Activated naive CD8-positive, alpha-beta T cell treated with anti-CD3 and anti-CD28 coated beads for 36 hours (primary cell): ENCODE measurements at places on chromosomes 5 and 9.

DNA sequence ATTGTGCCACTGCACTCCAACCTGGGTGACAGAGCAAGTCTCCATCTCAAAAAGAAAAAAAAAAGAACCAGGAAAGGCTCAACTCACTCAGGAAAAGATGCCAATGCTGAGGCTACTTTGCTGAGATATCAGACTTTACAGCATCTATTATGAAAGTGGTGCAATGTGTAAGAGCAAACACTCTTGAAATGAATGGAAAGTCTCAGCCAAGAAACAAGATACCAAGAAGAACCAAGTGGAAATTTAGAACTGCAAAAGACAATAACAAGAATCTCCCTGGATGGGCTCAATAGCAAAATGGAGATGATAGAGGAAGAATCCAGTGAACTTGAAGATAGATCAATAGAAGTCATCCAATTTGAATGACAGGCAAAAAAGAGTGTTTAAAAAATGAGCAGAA lies 37.7 kb downstream of the TSPAN17 start:
- DNase-seq: no peak

- no peak for DNase-seq
These were observed 62.7 kb upstream of the GGTA1 start for GRCh38 chr9:121562301-121562700.

- DNase-seq: no peak
These were observed 527.8 kb downstream of the AGTPBP1 start for GRCh38 chr9:85213650-85214607.

GRCh38 chr5:26229848-26230247 lies 808.5 kb downstream of the CDH9 start:
- DNase-seq: no peak

DNA sequence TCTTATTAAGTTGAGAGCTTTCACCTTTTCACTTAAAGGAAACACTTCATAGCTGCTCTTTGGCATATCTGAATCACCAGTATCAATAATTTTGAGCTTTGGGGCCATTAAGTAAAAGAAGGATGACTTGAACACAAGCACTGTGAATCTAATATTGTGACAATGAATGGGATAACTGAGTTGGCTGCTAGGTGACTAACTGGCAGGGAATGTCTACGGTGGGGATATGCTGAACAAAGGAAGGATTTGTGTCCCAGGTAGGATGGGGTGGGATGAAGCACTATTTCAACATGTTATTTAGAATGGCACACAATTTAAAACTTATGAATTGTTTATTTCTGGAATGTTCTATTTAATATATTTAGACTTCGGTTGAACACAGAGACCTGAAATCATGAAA lies 123.6 kb downstream of the TEX10 start:
- no peak for DNase-seq

- no peak for DNase-seq
These were observed 13.5 kb upstream of the B4GALT1 start for GRCh38 chr9:33180526-33181184.

DNA sequence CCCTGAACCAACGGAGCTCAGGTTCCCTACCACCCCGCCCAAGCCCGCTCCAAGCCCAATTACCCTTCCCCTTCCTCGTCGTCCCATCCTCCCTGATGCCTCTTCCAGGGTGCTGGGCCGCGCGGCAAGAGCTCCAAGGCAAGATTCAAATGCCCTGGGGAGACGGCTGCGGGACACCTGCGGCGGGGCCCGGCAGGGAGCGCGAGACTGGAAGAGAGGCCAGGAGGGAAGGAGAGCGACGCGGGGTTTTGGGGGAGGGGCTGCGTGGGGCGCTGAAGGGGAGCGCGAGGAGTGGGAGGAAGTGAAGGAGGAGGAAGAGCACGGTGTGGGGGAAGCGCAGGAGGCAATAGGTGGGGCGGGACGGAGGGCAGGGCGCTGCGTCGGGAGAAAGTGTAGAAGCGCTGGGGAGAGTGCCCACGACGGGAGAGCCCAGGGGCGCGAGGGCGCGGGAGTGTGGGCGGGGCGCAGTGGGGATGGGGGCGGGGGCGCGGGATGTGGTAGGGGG lies 975 bp upstream of the NXNL2 start:
- DNase-seq: no peak

- no peak for DNase-seq
These were observed 84.7 kb upstream of the HTR4 start for GRCh38 chr5:148739023-148739422.

DNA sequence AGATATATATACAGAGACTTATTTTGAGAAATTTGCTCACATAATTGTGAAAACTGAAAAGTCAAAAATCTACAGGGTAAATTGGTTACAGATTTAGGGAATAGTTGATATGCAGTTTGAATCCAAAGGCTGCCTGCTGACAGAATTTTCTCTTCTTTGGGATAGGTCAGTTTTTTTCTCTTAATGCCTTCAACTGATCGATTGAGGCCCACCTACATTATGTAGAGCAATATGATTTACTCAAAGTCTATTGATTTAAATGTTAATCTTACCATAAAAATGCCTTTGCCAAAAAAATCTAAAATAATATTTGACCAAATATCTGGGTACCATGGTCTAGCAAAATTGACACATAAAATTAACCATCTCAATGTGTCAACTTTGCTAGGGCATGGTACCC lies 3.9 kb upstream of the GHR start:
- DNase-seq: no peak

DNA sequence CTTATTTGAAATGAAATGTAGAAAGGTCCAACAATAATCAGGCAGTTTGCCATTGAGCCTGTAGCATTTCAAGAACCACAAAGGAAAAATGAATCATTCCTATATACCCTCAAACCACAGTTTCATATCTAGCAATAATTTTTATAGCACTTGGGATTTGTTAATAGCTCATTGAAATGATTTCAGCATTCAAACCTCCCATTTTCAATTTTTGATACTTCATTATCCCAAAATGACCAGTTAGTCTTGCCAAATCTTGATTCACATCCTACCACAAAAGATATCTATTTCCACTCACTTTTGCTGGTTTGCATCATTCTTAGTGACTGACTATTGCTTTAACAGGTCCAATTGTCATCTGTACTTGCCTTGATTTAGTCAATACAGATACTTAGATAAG lies 790.1 kb downstream of the TLE1 start:
- no peak for DNase-seq

DNA sequence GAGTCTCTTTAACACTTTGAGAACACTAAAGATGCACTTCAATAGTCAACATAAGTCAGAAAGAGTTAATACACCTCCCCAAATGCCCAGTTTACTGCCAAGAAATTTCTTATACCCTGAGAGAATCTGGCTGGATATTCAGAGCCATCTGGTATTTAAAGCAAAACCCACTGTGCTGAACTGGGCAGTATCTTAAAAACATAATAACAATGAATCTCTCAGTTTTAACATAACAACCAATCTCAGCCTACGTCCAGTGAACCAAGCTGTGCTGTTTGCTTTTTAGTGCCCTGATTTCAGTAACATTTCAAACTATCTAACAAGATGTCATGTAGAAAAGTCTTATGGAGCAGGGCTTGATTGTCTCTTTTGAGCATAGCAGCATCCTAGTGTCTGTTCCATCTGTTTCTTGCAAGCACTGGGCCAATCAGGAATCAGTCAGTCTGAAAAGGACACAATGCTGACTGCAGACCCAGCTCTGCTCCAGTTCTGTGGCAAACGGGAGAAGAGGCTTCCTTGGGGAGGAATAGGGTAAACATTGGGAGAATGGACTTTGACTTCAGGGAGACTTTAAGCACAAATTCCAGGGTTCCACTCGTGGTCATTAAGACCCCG lies 43.6 kb upstream of the FAM81B start:
- DNase-seq: no peak

DNA sequence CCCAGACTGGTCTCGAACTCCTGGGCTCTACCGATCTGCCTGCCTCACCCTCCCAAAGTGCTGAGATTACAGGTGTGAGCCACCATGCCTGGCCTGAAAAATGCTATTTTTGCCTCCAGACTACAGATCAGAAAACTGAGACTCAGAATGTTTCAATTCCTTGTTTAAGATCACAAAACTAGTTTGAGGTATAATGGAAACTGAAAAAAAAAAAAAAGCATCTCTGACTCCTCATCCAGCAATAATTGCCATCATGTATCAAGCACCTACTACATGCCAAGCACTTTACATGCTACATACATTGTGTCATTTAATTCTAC lies 35.6 kb downstream of the PLAC8L1 start:
- DNase-seq: no peak

DNA sequence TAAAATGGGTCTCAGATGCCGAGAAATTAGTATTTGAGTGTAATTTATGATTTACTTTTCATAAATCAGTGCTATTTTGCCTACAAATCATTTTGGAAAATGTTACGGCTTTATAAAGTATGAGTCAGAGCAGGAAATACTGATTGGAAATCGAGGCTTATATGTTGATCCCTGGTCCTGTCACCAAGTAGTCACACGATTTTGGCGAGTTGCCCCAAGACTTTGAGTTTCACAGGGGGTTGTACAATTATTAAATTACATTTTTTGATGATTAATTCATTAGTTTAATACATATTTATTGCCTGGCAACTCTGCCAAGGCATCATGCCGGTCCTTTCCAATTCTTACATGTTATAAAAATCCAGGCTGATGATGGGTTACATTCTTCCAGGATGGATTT lies 443.9 kb upstream of the KLF4 start:
- DNase-seq: no peak

GRCh38 chr9:92406477-92406876 lies 2.1 kb upstream of the OGN start:
- DNase-seq: peak; percentile 13

GRCh38 chr5:9892696-9893095 lies 262.5 kb upstream of the TAS2R1 start:
- DNase-seq: no peak

DNA sequence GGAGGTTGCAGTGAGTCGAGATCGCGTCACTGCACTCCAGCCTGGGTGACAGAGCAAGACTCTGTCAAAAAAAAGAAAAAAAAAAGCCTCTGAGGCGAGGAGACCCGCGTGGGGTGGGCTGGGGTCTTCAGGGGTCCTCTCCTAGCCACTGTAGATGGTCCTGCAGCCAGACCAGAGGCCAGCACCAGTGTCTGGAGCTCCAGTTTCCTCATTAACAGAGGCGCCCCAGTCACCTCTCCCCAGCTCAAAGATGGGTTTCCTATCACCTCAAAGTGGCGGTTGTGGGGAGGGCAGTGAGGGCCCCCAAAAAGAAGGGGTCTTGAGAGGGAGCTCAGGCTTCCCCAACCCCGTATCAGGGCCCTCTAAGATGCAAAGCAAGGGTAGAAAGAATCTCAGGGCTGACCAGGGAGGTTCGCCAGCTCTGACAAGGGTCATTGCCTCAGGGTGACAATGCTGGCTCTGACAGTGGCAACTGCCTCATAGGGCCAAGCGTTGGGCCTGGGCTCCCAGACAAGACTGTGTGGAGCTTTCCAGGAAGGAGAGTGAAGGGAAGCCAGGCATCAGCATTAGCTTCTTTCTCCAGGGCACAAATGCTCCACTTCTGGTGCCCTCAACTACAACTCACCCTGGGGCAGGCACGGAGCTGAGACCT lies 15.0 kb downstream of the STK10 start:
- DNase-seq: no peak

GRCh38 chr5:95762652-95763041 lies 31.5 kb downstream of the RHOBTB3 start:
- no peak for DNase-seq

GRCh38 chr5:18811661-18812060 lies 1176.3 kb downstream of the CDH18 start:
- no peak for DNase-seq
